Activated CD8-positive, alpha-beta memory T cell treated with anti-CD3 and anti-CD28 coated beads, Interleukin-2, amount 50 U/mL, for 4 hours (primary cell): ENCODE measurements at places on chromosomes 13 and 19.
A peak's percentile ranks its signal among the peaks of the same experiment; 100 is the strongest.

GRCh38 chr19:52648336-52649016 is 10.3 kb upstream of the ZNF83 start:
- no peak for DNase-seq

DNA sequence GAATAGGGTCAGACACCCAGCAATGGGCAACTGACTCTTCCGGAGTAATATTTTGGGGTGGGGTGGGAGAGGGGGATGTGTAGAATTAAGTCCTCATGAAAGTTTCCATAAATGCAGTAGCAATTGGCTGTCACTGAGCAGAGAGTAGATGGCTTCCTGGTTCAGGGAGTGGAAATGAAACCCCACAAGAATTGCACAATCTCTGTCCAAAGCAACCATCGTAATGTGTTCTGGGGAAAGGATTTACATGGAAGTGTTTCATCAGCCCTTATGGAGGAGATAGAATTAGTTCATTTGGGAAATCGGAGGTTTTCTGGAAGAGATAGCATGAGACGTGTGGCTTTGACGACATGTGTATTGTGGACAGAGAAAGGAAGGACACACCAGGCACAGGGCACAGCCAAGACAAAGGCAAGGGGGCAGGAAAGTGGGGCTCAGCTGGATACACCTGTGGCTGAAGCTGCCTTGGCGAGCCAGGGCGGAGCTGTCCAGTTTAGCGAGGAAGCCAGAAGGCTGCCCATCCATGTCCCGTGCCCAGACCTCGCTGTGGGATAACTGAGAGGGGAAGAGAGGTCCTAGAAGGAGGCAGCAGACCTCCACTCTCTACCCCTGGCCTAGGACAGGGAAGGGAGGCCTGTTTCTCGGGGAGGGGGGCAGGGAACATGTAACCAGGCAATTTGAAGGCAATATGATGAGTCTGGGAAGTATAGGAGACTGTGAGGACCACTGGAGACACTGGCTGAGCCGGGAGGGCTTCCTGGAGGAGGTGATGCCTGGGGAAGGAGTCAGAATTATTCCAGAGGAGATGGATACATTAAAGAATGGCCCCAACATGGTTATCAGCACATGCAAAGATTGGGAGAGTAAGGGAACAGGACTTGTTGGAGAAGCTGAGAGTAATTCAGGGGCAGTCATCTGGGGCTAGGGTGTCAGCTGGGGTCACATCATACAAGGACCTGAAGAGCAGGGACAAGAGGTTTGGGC is 2.6 kb upstream of the CLEC4G start:
- no peak for DNase-seq

GRCh38 chr13:103844471-103844870 is 778.3 kb upstream of the SLC10A2 start:
- no peak for DNase-seq

DNA sequence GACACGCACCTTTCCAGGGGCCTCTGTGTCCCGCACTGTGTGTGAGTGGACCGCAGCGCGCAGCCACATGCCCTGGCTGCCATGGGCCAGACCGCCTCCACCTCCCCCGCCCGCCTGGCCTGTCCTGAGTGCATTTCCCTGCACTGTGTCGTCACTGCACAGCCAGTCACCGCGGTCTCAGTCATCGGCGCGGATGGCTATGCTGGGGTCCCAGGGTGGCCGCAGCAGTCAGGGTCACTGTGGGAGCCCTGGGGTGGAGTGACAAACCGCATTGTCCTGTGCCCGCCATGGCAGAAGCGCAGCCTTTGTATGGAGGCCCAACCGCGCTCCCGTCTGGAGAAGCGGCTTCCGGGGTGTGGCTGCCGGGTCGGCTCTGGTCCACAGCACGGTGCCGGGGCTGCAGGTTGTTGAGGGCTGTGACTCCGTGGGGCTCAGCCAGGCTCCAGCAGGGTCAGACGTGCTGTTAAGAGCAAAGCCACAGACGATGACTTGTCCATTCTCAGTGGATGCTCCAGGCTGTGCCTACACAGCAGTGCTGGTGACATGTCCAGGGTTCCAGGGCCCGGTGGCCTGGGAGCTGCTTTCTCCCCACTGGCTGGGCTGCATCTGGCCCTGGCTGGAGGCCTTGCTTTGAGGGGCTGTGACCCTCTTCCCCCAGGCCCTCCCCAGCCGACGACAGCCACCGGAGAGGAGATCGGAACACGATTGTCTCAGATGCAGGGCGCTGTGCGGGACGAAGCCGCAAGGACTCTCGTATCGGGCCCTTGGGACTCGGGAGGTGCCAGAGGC is 6.3 kb upstream of the NDUFS7 start:
- DNase-seq = no peak

DNA sequence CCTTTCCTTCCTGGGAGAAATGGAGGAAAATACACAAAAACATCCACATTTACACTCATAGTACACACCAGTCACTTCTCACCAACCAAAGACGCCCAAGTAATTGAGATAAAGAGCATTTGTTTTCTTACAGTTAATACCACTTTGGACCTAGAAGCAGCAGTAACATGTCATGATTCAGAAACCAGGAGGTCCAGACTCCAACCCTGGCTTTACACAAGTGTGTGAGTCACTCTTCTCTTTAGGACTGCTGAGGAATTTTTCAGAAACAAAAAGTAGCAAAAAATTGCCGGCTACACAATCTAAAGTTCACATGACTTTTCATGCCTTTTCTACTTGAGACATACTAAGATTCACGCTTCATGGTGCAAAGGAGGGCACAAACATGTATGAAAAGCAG is 42.1 kb downstream of the TUBGCP3 start:
- no peak for DNase-seq

DNA sequence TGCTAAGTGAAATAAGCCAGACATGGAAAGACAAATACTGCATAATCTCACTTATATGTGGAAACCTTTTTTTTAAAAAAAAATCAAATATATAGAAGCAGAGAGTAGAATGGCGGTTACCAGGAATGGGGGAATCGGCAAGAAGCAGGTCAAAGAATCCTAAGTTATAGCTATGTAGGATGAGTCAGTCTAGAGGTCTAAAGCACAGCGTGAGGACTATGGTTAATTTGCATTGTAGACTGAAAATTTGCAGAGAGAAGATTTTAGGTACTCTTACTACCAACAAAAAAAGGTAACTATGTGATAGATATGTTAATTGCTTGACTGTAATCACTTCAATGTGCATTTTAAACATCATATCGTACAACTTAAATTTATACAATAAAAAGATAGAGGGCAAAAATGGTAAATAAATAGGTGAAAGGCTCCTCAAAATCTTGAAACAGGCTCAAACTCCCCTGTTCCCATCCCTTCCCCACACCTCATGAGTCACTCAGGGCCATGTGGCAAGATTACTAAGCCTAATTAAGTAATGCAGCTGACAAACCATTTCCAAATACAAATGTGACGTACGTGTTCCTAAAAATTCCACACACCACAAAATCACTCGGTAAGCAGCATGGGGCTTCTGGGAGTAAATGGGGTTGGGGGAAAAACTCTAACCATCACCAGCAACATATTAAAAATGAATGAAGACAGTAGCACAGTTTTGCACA is 159.0 kb downstream of the USP12 start:
- DNase-seq = no peak

GRCh38 chr19:51589511-51589910 is 18.4 kb downstream of the ZNF175 start:
- DNase-seq = no peak

- DNase-seq = no peak
These were observed 187.3 kb downstream of the ZNF536 start for GRCh38 chr19:30559446-30559845.

- DNase-seq = no peak
These were observed 144.5 kb upstream of the FNDC3A start for GRCh38 chr13:48831248-48831647.

DNA sequence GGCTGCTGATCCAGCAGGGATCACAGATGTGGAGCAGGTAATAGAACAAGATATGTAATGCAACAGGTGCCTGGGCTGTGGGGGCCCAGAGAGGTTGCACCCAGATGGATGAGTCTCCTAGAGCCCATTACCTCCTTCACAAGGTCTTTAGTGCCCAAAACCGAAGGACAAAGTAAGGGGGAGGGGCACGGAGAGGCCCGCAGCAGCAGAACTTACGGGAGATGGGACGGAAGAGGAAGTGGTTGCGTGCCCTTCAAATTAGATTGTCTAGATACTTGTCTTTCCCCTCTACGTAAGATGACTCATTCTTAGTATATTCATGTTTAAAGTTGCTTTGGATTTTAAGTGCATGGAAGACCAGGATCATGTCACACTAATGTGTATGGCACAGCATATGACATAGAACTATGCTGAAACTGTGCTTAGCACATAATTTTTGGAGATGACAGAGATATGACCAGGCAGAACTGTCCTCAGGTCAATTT is 5.7 kb upstream of the MRPS31 start:
- DNase-seq = peak; percentile 64

DNA sequence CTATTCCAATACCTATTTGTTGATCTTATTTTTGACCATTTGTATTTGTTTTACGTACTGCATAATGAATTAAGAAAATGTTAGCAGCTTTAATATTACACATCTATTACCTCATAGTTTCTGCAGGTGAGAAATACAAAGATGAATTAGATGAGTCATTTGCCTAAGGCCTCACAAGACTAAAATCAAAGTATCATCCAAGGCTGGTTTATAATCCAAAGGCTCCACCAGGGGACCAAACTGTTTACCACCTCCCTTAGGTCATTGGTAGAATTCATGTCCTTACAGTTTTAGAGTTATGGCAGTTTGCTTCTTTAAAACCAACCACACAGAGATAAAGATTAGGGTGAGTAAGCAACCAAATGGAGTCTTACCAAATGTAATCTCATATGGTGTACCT is 848.1 kb downstream of the SLITRK6 start:
- no peak for DNase-seq

GRCh38 chr19:30309176-30309575 is 63.0 kb upstream of the ZNF536 start:
- no peak for DNase-seq
